ENCODE measurements at places on chromosomes 3 and 15.

- no peak for DNase-seq
Measured at GRCh38 chr15:27806396-27806795, 292.7 kb downstream of the OCA2 start.

DNA sequence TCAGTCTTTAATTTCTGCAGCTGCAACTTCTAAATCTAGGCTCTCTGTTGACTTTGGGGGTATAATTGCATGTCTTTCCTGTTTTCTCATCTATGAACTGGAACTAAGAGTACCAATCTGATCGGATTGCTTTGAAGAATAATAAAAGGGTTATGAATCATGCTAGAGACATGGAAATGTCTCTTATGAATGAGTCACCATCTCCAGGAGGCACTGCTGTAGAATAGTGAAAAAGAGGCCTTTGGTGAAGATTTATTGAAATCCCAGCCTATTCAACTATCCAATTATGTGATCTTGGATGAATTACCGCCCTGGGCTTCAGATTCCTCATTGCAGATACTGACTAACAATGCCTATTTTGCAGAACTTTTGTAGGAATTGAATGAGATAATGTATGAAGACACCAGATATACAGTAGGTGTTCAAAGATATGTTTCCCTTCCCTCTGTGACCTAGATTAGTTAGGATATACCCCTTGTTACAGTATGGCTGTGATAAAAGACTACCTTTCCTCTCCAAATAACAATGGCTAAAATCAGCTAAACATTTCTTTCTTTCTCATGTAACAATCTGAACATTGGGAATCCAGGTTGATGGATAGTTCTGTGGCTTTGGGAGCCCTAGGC is 11.5 kb upstream of the CMTM8 start:
- DNase-seq = no peak

DNA sequence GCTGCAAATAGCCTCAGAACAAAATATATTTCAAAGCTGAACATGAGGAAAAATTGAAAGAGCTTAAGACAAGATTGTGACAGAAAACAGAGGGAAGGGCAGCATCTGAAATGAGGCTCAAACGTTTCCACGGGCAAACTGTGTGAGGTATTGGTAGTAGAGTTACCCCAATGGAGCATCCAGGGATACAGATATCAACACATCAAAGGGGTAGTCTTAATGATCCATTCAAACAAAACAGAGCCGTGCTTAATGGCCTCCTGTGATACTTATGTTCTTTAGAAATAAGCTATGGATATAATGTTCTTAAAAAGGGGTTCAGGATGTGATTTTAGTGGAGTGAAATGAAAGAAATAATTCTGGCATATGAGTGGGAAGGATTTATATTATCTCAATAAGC is 430.3 kb upstream of the PDZRN3 start:
- DNase-seq = no peak

DNA sequence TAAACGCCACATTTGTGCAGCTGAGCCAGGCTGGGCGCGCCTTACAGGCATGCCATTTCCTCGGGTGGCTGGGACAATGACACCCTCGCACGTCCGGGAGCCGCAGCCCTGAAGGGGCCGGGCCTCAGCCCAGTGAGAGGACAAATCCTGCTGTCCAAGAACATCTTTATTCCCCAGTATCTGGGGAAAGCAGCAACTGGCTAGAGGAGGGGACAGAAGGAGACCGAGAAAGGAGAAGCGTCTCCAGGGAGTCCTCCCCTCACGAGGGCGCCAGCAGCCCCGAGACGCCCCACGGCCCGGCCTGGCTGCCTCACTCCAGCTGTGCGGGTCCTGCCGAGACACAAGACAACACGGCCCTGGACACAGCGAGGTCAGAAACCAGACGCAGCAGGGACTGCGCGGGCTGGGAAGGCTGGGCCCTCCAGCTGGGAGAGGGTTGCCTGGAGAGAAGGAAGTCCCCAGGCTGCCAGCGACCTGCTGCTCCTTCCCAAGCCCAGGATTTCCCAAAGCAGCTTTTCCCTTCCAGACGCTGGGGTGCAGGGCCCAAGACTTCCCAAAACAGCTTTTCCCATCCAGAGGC is 130.2 kb downstream of the CHSY1 start:
- no peak for DNase-seq

DNA sequence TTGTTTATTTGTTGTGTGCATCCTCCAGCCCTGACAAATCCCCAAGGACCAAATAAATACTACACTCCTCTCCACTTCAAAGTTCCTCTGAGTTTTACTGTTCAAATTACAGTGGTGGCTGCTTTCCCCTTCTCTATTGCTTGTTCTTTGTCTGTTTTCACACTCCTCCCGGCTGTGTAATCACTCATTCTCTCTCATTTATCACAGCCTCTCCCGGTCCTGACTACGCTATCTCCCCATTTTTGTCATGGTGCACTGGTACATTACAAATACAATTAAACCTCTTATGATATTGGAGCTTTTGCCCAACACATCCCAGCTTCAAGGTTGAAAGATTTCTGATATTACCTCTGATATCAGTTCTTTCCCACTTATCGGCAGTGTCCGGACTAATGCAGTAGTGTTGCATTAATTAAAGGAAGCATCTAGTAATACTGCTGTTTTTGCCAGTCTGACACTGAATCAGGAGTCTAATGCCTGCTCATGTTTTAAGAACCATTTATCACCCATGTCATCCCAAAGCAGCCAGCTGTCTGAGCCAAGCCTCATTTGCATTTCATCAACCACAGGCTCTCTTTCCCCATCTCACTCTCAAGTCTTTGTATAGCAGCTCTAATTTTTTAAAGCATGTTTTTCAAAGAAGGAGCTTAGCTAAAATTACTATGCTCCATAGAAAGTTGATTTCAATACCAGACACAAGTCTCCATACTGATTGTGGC is 740.5 kb downstream of the ROBO2 start:
- DNase-seq = no peak

DNA sequence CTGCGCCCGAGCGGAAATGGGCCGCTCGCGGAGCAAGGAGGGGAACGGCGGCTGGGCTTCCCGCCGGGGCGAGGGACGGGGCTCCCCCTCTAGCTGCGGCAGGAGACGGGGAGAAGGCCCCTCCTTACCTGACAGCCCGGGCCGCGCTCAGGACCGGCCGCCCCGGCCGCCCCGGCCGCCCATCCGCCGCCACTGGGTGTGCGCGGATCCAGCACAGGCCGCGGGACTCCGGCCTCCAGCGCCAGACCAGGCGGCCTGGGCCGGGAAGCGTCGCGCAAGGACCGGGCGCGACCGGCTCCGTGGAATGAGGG is 296 bp downstream of the TPRA1 start:
- DNase-seq = no peak

GRCh38 chr3:112020674-112021085 is 13.9 kb upstream of the TMPRSS7 start:
- no peak for DNase-seq

GRCh38 chr3:149340310-149340933 is 7.0 kb upstream of the TM4SF18 start:
- DNase-seq = no peak

DNA sequence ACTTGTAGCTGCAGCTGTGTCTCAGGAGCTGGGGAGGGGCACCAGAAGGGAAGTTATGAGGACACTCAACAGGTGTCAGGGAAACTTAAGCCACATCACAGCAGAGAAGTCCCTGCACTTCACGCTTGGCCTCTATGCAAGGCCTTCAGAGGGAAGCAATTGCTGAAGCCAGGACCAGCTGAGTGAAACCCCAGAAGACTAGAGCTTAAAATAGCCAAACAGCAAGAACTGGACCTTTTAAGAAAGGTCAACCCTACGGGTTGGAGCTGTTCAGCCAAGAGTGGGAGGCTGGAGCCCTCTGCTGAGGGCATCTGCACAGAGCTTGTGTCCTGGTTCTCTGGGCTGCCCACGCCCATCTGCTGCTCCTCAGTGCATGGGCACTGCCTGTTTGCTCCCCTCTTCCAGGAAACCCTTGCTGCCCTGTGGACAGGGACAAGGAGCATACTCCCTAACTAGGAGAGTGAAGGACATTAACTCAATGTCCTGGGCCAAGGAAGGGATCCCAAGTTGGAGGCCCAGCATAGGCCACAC is 3.9 kb upstream of the GRAMD2A start:
- no peak for DNase-seq

GRCh38 chr15:68316061-68316804 is 38.7 kb downstream of the FEM1B start:
- DNase-seq = no peak

DNA sequence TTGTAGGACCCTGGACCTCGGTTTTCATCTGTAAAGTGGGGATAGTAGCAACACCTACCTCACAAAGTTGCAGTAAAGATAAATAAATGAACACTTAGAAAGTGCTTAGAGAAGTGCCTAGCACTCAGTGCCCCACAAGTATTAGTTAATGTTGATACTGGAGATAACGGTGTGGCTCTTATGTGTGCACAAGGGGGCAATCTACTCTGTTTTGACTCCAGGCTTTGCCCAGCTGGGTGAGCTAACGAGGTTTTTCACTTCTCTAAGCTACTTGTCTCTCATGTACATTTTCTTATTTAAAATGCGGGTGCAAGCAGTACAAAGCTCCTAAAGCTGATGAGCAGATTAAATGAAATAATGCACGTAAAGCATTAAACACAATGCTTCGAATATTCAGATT is 193.5 kb upstream of the ICE2 start:
- DNase-seq = no peak

DNA sequence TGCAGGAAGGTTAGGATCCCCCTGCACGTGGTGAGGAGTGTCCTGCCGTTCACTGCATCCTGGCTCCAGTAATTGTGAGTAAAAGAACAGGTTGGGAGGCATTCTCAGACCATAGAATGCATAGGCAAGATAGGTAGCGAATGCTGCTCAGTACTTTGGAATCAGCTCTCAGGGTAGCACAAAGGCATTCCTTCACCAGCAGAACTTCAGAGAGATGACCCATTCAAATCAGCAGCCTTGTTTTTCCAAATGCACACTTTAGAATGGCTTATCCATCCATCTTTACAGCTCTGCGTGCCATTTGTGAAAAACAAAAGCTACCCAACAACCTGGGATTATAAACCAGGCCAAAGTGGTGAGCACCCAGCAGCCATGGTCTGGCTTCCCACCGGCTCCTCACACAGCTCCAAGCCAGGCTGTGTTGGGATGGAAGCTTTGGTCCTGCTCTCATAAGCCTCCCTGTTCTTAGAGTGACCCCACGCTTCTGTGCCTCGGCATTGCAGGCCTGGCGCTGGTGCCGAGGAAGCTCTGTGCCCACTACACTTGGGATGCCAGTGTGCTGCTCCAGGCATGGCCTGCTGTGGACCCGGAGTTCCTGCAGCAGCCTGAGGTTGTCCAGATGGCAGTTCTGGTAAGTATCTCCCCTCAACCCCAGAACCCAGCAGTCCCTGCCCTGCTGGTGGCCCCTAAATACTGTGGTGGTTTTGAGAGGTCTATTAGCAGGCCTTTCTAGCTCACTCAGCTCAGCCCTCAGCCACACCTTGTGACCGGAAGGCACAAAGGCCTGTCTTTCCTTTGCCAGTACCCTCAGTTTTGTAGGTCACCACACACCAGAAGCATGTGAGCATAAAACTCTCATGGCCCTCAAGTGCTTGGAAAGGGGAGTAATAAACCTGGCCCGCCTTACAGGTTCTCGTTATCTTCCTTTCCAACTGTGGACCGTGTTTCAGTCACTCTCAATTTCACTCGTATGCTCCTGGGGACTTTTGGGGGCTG is 52.9 kb upstream of the LIMD1 start:
- no peak for DNase-seq

GRCh38 chr3:73955494-73956070 is 330.8 kb upstream of the PDZRN3 start:
- no peak for DNase-seq

DNA sequence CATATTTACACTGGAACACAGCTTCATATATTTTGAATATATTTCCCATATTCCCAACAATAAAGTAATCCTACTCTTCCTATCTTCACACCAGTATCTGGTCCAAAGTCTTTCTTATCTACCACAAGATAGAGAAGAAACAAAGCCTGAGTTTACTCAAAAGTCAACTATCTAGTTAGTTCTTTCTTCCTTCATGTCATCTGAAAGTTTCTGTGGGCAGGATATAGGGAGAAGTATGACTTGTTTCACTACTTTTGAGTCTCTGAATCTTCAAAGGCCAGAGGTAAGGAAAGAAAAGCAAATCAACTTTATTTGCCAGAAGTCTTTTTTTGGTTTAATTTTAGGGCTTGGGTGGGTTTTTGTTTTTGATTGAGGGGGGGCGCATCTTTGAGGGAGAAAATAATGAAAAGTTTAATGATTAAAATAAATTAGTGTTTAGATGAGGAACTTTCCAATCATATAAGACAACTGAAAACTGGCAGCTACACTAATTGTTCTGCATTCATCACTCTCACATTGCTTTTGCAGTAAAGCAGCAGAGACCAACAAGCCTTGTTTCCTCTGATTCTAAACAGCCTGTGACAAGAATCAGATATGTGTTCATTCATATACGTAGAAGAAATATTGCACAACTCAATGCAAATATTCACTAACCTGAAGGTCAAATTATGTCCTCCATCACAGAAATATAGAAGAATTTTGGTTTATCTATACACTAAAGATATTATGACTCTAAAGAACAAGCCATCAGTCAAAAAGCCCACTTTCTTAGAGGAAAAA is 421.4 kb downstream of the SHQ1 start:
- DNase-seq = no peak

GRCh38 chr3:120451272-120451761 is 525 bp upstream of the FSTL1 start:
- DNase-seq = no peak

DNA sequence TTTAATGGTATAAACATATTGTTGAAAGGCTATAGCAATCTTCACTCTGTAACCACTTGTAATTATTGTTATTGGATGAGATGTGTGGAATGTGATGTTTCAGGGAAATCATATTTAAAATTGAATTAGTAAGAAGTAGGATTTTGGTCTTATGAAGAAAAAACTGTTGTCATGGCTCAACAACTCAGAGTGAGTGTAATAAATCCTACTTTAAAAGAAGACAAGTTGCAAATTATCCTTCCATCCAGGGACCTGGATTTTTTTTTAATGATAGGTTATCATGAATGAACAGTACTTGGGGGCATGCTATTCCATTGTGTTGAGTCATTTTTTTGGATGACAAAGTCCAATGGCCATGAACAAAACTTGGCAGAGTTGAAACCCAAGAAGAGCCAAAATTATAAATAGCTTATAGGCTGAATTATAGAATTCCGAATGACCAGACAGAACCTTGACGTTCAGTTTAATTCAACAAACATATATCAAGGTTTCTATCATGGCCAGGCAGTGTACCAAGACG is 625.5 kb upstream of the ZNF717 start:
- no peak for DNase-seq

Data from stimulated activated CD8-positive, alpha-beta memory T cell treated with anti-CD3 and anti-CD28 coated beads, Interleukin-4, amount 100 ng/mL, for 1 hour (primary cell).